T-helper 9 cell (primary cell): ENCODE measurements at places on chromosomes 6 and 20.

GRCh38 chr6:46637145-46637544, 15.5 kb downstream of the CYP39A1 start:
- DNase-seq, result no peak

GRCh38 chr20:1203630-1204029, 376 bp downstream of the C20orf202 start:
- no peak for DNase-seq

GRCh38 chr6:137002505-137002904, 42.3 kb downstream of the IL20RA start:
- DNase-seq, result no peak

- DNase-seq, result no peak
Measured at GRCh38 chr20:12276011-12276673, 358.4 kb downstream of the BTBD3 start.

DNA sequence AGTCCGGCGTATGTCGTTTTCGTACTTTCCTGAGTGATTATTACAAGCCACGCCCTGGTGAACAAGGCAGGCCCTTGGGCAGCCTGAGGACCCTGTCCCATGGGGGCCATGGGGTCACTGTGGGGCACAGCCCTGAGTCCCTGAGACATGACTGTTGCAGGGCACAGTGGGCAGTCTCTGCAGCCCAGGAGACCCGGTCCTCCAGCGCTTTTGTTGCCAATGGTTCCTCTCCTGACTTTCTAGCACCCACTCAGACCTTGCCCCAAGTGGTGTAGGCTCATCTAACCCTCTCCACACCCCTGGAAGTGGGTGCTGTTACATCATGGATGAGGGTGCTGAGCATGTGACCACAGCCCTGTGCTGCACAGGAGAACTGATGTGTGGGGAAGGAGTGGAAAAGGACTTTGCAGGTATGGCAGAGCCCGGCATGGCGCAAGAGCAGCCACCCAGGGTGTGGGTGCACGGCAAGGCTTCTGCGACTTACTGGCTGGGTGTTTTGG, 319.5 kb downstream of the TAF4 start:
- DNase-seq, result no peak

DNA sequence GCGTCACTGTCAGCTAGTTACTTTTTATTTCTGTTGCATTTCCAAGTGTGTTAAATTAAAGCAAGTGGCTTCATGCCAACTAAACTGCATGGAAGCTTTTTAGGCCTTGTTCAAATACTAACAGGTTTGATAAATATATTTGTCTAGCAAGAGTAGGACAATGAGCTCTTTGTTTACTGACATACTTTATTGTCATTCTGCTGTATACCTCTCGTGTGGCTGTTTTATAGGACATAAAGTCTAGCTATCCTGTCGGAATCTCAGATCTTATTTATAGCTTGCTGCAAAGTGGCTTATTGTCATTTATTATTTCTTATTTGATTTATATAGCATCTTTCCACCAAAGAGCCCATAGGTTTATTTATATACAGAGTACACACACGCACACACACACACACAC, 711.1 kb downstream of the KIF16B start:
- DNase-seq, result no peak
